ENCODE measurements at places on chromosomes 12 and 14. TPM values are rescaled to one million over a fixed set of nuclear protein-coding genes. Genes with fewer than 3 reads are reported as not detected.
A peak's percentile ranks its signal among the peaks of the same experiment; 100 is the strongest.

DNA sequence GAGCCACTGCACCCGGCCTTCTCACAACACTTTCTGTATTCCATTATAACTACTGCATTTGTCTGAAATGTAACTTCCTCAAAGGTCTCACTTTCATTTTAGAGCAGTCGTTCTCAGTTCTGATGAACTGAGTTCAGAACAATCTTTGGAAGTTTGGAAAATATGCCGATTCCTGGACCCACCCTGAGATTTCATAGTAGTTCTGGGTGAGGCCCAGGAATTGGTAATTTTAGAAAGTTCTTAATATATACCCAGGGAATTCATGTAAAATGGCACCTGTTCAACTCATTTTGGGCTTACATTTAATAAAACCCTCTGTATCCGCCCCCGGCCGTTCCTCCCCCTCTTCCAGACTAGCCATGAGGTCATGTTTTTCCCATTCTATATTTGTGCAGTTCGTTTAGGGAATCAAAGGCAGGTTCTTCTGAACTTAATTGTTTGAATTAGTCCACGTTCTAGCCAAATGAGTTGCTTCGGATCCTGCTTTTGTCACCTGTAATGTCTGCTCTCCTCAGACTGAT is 5.9 kb downstream of the GSG1 start:
- DNase-seq = no peak

GRCh38 chr12:728781-729180 is 23.6 kb upstream of the WNK1 start:
- no peak for DNase-seq

DNA sequence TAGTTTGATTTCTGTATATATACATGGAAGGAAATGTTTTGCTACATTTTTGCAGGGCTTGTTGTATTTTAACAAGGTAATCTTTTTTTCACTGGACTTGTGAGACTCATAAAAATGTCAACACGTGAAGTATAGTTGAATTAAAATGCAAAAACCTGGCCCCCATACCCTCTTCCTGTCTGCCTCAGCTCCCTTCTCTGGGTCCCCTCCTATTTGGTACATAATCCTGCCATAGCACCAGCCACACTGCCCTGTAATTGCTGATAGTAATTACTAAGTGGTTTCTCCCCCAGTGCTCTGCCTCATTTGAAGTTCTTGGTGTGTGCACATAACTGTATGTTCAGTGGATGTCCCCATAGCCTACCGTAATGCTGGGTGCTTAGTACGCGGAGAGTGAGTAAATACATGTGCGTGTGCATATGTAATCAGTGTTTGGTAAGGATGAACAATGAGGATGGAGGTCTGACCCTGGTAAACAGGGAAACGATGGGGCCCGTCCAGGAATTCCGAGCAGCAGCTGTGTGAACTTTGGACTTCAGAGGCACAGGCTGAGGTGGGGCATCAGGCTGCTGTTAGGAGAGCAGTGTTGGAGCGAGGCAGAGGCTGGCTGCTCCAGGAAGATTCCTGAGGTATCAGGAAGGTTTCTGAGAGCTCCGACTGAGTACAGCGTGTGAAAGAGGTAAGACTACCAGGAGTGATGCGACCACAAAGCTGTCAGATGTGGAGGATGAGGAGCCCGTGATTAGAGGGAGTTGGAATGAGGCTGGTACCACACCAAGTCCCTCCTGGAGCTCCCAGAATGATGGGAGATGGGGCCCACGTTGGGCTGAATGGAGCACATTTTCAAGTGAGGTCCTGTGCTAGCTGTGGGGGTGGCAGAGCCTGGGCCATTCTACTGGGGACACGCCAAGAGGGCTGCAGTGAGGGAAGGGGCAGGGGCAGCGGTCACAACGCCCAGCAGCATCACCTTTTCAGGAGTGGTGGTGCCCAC is 106.8 kb downstream of the PELI2 start:
- DNase-seq = no peak

- no peak for DNase-seq
Observed at GRCh38 chr14:30153717-30154116, 226.1 kb upstream of the PRKD1 start.

- DNase-seq = no peak
Observed at GRCh38 chr12:75848431-75848925, 183.1 kb downstream of the PHLDA1 start.

- DNase-seq = no peak
Observed at GRCh38 chr12:68501226-68501625, 109.5 kb upstream of the RAP1B start.

DNA sequence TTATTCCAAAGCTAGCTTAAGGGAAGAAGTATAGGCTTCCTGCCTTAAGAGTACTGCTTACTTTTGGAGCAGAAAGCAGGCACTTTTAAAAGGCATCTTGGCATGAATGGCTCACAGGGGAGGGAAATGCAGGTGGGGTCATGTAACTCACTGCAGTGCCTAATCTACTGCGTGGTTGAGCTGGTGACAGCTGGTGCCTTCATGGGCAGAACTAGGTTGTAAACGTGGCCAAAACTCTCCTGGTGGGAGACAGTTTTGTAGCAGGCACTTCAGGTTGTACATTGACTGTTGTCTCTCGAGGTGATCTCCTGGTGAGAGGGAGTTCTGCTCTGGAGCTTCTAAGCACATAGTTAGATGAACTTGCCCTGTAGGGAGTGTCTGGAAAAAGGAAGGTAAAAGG is 962.5 kb downstream of the DIO2 start:
- DNase-seq = peak; percentile 63

DNA sequence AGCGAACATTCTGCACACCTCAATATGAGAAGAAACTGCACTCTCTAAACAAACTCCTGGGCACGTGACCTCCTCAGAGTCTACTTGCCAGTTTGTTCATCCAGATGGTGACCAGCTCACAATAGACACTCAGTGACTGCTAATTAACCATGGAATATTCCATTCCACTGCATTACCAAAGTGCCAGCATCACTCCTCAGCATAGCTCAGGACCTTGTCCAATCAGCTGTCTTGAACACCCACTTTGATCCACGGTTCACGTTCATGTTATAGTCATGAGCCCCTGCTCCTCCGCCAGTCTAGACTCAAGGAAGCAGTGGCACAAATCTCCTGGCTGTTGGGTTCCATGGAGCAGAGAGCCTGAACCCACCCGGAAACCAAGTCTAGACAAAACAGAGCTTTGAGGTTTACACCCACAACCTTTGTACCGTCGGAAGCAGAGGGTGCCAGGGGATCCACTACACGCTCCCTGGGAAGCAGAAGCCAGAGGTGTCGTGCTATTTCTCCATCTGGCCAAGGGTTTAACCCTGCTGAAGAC is 285.3 kb downstream of the ZFP36L1 start:
- DNase-seq = no peak

DNA sequence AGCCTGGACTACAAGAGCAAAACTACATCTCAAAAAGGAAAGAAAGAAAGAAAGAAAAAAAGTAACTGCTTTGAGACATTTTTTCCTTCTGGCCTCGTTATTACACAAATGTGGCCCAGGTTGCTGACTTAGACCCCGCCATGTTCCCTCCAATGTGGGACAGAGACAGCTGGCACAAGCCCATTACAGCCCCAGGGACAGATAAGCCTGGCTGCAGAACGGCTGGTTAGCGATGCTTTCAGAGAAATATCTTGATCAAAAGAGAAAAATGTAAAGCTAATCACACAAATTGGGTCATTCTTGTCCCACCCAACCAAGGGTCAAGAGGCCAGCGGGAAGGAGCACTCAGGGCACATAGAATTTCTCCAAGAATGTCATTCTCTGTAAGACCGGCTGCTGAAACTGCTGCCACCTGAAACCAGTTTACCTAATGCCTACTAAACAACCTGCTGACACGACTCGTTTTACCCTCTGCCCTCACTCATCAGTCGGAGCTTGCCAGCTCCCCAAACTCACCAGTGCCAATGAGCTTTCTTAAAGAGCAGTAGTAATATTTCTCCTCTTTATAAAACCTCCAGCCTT is 63.1 kb downstream of the TNFAIP2 start:
- DNase-seq = peak; percentile 12

- DNase-seq = no peak
Observed at GRCh38 chr12:47360771-47361388, 281.1 kb upstream of the AMIGO2 start.

- DNase-seq = no peak
Observed at GRCh38 chr14:76391981-76392690, 16.2 kb downstream of the ESRRB start.

DNA sequence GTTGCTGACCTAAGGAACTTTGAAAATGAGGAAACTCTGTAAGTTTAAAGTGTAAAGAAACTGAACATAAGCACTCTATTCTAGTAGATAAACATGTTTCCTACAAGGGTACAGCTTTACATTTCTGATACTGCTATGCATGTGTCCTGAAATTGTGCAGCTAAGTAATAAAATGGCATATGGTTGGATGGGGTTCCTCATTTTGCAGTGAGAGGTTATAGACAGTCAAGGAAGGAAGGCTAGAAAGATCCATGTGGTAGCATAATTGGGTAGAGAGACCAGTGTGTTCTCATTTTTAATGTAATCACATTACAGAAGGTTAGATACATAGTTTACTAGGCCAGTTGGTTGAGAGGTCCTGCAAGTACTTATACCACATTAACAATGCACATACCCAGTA is 477.0 kb downstream of the TMEM121 start:
- DNase-seq = no peak

DNA sequence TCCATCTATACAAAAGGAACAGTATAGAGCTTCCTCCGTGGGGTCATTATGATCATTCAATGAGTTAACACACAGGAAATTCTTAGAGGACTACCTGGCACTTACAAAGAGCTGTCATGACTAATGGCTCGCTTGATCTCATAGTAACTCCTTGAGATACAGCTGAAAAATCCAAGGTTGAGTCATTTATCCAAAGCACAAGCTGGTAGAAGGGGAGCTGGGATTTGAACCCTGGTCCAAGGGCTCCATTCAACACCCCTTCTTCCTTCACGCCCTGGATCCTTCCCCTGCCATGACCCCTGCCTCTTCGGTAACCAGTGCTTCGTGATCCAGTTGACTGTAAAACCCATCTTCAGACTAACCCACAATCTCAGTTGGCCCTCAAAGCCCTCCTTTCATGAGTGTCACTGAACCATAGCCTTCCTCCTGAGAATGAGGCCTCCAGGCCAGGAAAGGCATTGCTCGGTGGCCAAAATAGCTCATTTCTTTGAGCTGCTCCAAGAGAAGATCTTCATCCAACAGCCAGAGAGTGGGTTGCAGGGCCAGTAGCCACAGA is 7.8 kb downstream of the ZFP36L1 start:
- no peak for DNase-seq

AVPR1A gene
- not detected for total RNA-seq

NR1H4 gene
- total RNA-seq = not detected

ACVRL1 gene
- 1.8 TPM for total RNA-seq

GRIP1 gene
- 0.27 TPM for total RNA-seq

CYP46A1 gene
- total RNA-seq = 0.86 TPM

Data from G401 (cell line).